ENCODE measurements at places on chromosomes 1 and 21.

DNA sequence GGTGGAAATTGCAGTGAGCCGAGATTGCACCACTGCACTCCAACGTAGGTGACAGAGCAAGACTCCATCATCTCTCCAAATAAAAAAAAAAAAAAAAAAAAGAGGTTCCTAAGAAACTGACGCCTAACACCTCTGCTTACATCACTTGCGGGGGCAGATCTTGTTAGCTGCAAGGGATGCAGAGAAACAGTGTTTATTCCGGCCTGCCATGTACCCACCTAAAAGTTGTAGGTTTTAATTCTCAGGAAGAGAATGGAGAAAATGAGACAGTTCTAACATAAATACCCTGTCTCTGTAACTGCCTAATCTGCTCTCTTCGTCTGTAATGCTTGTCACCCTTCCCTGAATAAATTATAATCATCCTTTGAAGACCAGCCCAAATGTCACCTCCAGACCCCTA lies 9.0 kb upstream of the SRSF4 start:
- no peak for DNase-seq

DNA sequence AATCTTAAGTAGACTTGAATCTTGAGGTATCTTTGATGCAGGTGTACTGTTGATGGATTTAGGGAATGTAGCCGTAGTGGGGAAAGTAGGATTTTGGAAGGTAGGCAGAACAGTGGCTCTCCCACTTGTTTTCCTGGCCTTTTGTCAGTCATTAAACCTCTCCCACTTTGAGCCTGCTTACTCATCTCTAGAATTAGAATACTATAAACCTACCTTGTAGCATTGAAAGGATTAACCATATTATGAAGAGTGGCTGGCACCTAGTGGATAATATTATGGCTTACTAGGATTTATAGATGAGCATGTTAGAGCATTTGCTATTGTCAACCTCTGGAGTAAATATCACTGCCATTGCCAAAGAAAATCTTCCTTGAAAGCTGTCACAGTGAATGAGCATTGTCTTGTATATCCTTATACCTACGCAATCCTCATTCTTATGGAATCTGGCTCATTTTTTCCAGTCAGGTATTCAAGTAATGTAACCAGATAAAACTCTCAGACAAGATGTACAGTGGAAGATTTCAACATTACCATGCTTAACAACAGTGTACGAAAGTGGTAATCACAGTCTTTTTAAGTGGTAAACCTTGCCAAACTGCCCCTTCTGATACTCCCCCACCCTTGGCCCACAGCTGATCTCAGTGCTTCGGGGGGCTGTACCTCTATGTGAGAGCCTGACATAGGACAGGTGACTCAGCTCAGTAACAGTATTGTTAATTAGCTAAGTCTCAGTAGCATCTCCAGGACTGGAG lies 44.4 kb downstream of the SH3GLB1 start:
- DNase-seq, result no peak

- no peak for DNase-seq
Observed at GRCh38 chr1:44826375-44827196, 16.5 kb downstream of the PTCH2 start.

DNA sequence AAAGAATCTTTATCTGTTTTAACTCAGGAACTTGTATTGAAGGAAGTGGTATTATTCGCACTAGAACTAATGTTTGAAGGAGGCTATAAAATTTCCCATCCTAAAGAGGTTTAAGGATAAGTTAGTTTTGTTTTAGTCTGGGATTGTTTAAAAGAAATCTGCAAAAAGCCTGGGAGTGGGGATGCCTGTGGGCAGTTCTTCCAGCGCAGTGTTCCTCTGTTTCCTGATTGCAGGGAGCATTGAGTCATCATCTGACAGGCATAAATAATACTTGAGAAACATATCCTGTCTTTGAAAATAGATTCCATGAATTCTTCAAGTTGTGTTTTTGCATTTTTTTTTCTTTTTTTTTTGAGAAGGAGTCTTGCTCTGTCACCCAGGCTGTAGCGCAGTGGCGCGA lies 350.8 kb upstream of the PTBP2 start:
- DNase-seq, result no peak

GRCh38 chr1:26861889-26862378 lies 1.0 kb upstream of the SFN start:
- DNase-seq, result no peak

DNA sequence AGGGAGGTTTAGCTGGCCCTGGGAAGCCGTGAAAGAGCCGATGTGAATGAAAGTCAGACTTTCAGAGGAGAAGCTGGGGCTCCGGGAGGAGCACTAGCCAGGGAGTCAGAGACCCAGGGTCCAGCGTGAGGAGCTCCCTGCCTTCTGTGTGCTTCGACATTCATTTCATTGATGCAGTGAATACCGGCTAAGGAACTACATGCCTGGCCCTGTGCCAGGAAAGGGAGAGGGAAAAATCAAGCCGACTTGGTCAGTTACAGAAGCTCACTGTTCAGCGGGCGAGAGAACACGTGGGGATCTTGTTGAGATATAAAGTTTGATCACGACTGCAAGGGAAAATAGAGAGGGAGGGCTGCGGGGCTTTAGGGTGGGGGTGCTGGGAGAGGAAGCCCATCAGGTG lies 76.7 kb upstream of the RUNX3 start:
- no peak for DNase-seq

DNA sequence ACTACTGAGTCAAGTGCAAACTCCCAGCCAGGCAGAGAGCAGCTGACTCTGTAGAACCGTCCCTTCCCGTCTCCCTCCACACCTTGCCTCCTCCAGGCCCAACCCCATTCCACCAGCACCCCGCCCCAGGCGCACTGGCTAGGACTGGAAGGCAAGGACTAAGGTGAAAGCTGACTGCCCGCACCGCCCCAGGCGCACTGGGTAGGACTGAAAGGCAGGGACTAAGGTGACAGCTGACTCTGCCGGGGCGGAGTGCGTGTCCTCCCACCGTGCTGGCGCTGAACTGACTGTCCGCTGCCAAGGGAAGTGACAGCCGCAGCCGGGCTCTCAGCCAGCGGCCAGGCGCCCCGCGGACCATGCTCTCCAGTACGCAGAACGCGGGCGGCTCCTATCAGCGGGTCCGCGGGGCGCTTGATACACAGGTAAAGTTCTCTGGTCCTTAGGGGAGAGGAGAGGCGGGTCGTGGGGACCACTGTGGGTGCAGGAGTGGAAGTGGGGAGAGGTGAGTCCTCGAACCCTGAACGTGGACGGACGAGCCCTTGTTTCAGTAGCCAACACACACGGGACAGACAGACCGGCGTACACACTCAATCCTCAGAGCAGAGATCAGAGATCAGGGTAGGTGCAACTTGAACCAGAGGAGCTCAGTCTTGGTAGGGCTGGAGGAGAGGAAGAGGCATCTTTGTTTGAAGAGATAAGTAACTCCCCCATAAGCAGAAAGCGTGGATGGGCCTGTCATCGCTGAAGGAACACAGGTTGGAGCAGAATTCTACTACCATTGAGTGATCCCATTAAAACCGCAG lies 58.0 kb downstream of the RBM11 start:
- DNase-seq, result no peak

DNA sequence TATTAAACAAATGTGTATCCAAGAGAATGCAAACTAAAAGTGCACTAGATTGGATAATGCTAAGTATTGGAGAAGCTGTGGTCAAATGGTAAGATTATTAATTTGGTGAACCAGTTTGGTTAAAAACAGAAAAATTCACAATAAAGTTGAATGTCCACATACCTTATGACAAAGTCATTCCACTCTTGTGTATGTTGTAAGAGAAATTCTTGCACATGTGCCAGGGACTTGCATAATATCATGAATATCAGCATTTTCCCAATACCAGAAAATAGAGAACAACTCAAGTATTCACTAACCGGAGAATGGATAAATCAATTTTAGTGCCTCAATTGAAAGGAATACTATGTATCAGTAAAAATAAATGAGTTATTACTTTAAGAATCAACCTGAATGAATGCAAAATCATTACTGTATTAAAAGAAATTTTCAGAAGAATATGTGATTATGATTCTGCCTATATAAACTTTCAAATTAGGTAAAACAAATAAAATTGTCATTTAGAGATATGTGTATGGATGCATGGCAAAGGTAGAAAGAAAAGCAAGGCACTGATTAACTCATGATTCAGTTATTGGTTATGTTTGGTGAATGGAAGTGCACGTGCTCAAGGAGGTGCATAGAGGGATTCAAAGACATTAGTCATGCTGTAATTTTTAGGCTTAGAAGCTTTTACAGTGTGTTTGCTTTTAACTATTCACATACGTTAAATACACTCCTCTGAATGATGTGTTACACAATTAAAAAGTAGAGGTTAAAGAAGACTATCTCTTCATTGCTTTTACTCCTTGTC lies 217.4 kb upstream of the KCNK2 start:
- no peak for DNase-seq

GRCh38 chr1:91053630-91054029 lies 31.8 kb upstream of the ZNF644 start:
- no peak for DNase-seq

- DNase-seq, result no peak
Observed at GRCh38 chr1:244106837-244107493, 55.9 kb downstream of the ZBTB18 start.

- no peak for DNase-seq
Observed at GRCh38 chr1:116693759-116694480, 26.4 kb upstream of the IGSF3 start.

DNA sequence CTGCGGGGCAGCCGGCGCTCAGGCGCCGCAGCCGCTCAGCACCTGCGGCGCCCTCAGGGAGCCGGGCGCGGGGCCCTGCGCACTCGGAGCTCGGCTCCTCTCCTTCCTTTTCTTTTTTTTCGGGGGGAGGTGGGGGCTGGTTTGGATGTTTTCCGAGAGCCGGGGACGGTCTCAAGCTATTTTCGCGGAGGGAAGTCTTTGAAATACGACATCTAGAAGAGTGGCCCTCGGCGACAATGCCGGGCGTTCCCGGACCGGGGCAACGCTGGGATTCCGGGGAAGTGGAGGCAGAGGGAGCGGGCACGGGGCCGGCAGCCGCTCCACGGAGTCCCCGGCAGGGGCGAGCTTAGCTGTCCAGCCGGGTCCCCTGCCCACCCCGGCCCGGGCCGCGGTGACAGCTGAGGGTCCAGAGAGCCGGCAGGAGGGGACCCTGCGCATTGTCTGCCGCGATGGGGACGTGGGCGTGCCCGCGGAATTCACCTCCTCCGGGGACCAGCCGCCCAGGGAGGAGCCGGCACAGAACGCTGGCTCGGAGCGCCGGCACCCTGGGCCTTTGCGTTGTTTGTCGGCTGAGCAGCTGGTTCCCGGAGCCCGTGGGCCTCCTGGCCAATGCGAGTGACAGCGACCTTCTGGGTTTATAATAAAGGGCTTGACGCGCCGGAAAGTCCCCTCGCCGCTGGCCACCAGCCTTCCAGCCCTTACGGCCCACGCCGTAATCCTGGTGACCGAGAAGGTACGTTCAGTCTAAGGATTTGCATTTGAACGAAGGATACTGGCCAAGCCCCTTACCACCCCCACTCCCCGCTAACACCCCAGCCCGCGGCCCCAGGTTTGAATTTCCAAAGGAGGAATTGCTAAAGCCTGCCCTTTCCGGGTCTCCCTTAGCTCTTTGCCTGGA lies 582 bp downstream of the SLC37A1 start:
- no peak for DNase-seq

DNA sequence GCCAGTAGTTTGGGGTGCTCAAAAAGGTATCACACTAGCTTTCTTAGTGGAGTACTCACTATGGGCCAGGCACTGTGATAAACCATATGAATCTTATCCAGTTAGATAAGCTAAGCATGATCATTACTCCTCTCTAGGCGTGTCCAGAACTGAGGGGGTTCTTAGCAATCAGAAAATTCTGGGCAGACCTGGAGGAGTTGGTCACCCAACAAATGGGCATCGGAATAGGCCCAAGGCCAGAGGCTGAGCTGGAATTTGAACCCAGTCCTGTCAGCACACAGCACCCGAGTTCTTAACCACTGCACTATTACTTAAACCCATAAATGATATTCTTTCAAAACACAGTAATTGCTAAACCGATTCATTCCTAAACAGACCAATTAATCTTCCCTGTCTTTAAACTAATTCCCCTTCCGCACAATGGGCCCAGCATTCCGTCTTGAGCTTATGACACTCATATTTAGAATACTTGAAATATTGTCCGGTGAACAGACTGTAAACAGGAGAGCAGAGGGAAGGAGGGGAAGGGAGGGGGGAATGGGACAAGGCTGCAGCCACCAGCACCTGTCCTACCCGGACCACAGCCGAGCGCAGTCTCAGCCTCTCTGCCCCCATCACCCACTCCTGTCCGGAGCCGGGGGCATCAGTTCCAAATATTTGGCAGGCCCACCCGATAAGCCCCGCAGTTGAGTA lies 113.0 kb upstream of the GADD45A start:
- DNase-seq, result no peak

DNA sequence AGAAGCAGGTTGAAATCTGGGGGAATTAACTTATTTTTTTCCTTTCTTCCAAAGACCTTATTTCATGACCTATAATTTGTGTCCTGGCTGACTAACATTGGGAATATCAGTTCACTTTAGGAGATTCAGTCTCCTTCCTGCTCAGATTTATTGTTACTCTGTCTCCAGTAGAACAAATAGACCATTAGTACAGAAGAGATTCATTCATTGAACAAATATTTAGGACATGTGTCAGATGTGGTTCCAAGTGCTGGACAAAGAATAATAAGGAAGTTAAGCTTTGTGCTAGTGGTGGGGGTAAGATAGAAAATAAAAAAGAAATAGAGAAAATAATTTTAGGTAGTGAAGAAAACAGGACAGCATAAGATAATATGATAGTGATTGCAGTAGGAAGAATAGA lies 20.3 kb downstream of the ZMYM4 start:
- no peak for DNase-seq

All from stimulated activated CD8-positive, alpha-beta memory T cell treated with anti-CD3 and anti-CD28 coated beads, Interleukin-4, amount 100 ng/mL, for 1 hour (primary cell).